ENCODE measurements at places on chromosomes 6 and 20.
A peak's percentile ranks its signal among the peaks of the same experiment; 100 is the strongest.

DNA sequence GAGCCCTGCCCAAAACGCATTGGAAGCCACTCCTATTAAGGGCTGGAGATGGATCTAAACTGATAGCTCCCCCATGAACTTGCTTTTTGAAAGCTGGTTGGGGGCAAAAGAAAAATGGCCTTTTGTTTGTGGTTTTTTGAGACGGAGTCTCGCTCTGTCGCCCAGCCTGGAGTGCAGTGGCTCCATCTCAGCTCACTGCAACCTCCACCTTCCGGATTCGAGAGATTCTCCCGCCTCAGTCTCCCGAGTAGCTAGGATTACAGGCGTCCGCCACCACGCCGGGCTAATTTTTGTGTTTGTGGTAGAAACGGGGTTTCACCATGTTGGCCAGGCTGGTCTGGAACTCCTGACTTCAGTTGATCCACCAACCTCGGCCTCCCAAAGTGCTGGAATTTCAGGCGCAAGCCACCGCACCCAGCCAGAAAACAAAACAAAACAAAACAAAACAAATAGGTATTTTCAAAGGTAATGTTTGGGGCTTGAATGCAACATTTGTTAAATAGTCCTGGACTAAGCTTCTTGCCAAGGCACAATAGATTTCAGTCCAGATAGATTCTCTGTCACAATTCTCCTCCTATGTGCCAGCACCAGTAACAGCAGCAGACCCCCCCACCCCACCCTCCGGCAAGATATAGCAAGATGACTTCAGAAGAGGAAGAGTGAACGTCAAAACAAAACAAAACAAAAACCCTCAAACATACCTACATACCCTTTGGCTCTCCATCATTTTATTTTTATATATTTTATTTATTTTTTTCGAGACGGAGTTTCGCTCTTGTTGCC lies 26.5 kb upstream of the ABT1 start:
- no peak for DNase-seq

DNA sequence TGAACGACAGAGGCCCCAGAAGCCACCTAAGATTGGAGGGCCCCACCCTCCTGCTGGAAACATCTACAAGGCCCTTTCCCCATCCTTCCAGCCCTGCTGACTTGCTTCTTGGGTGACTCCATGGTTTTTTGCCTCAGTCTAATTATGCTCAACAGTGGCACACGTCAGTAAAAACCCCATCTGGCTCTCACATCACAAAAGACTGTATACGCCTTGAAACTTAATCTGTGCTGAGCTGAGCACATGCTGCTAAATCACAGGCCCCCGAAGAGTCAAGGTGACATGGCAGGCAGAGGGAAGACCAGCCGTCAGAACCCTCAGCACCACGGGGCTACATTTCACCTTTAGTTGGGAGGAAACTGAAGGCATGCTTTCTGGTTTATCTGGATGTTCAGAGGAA lies 323.1 kb downstream of the CDH26 start:
- no peak for DNase-seq

DNA sequence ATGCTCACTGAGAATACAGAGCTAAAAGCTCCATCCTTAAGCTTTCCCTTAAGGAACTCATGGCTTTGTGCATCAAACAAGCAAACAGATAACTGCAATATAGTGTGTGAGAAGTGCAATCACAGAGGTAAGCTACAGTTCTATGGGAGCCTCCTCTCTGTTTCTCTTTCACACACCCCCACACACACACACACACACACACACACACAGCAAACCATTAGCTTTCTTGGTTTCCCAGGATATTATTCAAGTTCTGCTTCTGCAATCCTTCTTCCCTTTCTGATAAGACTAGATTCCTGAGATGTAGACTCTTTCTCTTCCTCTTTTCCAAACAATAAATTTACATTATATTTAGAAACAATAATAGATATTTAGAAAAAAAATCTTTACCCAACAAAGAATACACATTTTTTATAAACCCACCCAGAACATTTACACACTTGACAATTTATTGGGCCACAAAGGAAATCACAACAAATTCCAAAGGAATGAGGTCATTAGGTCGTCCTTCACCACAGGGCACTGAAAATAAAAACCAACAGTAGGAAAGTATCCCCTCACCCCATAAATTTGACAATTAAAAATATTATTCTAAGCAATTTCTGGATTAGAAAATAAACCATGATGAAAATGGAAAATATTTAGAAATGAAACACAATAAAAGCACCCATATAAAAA lies 9.3 kb upstream of the GFOD1 start:
- no peak for DNase-seq

DNA sequence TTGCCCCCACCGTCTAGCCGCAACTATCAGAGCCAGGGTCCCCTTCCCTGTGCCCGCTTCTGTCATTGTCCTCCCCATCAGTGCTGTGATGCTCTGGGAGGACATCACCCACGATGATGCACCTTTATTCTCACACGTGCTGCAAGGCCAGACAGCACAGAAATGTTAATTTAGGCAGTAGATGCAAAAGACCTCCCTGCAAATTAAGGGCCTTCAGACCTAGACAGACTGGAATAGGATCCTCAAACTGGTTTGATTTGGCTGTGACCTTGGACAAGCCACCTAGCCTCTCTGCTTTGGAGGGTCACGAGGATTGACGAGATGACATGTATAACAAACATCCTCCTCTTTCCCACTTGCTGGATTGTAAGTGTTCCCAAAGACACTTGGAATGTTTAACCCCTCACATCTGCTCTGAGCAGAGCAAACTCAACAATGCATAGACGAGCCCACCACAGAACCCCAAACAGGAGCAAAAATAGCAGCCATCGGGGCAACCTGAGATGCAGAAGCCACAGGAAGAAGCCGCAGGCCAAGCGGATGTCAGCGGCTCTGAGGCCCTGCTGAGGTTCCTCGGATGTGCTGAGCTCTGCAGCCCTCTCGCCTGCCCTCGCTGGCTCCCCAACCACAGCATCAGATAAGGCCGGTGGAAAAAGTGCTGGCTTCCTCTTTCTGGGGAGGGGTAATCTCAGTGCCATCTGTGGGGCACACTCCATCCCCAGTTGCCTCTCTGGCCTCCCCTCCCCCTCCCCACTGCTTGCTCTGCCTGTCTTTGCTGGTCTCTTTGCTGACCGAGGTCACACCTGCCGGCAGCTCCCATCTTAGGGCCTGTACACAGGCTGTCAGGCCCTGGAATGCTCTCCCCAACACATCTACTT lies 35.3 kb downstream of the TOX2 start:
- DNase-seq = no peak

DNA sequence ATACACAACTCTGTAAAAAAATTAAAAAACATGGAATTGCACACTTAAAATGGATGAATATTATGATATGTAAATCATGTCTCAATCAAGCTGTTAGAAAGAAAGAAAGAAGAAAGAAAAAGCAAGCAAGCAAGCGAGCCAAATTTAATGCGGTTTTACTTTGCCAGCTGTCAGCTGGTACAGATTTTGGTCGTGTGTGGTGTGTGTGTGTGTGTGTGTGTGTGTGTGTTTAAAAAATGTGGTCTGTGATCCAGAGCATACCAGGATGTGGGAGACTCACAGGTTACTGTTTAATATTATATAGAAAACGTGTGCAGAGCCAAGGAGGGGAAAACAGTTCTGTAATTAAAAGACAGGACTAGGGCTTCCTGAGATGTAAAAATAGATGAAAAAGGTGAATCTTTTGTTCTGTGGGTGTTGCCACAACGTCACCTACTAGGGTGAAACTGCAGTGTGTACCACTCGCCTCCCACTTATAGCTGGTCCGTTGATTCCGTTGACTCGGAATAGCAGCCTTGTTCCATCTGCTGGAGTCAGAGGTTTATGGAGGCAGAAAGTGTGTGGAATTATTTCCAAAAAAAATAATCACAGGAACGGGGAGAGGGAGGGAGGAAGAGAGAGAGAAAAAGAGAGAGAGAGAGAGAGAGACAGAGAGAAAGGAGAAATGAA lies 197.7 kb downstream of the BCAS1 start:
- peak; percentile 49 for DNase-seq

GRCh38 chr20:313948-314347 lies 11.4 kb upstream of the SOX12 start:
- peak; percentile 50 for DNase-seq

DNA sequence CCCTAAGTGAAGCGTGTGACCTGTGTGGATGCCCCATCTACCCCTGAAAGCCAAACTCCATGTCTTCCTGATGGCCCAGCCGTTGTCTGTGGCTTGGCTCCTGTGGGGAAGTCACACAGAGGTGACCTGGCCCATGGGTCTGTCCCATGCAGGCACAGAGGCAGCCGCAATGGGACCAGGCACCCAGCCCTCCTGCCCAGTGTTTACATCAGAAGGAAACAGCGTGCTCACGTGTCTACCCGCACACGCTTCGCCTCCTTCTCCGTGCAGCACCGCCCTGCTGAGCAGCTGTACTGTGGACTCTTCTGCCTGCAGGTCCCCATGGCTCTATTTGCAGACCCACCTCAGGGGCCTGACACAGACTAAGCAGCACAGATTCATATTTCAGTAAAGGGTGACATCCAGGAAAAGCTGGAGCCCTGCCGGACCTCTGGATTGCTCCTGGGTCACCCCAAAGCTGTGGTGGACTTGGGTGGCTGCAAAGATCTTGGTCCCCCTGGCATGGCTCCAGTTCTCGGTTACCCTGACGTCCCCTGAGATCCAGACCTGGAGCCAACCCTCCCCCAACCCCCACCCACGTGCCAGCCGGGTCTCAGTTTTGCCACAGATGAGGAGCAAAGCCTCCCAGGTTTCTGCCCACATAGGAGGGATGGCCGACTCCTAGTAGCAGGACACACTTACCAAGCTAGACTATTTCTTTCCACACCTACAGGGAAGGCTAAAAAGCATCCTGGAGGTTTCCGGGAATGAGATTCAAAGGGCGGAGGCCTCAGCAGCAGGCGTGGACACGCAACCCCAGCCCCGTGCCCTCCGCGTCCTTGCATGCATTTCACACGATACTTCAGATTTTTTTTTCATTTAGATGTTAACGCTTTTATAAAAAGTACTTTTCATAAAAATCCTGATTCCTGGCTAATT lies 120.3 kb downstream of the CDH4 start:
- no peak for DNase-seq

- no peak for DNase-seq
Measured at GRCh38 chr20:19538556-19538955, 219.5 kb upstream of the RIN2 start.

GRCh38 chr6:45314146-45314545 lies 14.0 kb upstream of the RUNX2 start:
- DNase-seq = no peak

DNA sequence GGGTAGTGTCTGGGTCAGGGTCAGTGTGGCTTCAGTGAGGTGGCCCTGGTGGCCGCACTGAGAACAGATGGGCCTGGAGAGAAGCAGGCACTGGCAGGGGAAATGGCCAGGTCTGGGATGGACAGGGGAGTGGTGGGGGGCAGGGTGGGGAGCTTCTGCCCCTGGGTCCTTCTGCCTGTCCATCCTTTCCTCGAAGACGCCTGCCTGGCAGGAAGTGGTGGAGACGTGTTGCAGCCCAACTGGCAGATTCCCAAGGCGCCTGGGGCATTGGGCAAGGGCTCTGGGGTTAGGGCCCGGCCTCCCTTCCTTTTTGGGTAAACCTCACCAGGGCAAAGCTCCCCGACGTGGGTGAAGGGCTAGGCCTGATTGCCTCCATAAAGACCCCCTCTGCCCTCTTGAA lies 10.4 kb downstream of the SRC start:
- no peak for DNase-seq

DNA sequence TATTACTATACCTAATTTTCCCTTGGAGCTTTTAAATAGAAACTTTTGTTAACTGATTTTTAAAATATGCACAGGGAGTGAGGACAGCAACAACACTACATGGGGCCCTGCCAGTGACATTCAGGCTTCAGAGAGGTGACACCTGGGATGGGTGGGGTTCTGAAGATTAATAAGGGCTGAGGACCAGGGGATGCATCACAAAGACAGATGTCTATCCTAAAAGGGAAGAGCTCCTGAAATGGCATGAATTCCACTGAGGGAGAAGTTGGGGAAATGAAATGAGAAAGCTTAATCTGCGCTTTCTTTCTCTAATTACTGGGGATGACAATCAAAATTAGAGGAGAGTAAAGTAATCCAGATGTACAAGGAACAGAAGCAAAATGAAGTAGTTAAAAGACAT lies 162.8 kb downstream of the BTBD9 start:
- DNase-seq = no peak

GRCh38 chr20:36633285-36633772 lies 12.7 kb downstream of the SLA2 start:
- no peak for DNase-seq

Data from fibroblast of skin of abdomen (primary cell).